Activated CD4-positive, alpha-beta T cell treated with anti-CD3 and anti-CD28 coated beads, Interleukin-2, amount 10 ng/mL, durations not matched to agents 24 days and 14 days (primary cell): ENCODE measurements at places on chromosomes 5 and 9.

GRCh38 chr5:82257729-82258128 is 20.4 kb downstream of the RPS23 start:
- no peak for DNase-seq

- no peak for DNase-seq
Measured at GRCh38 chr9:114606068-114606467, 5.0 kb upstream of the TMEM268 start.

DNA sequence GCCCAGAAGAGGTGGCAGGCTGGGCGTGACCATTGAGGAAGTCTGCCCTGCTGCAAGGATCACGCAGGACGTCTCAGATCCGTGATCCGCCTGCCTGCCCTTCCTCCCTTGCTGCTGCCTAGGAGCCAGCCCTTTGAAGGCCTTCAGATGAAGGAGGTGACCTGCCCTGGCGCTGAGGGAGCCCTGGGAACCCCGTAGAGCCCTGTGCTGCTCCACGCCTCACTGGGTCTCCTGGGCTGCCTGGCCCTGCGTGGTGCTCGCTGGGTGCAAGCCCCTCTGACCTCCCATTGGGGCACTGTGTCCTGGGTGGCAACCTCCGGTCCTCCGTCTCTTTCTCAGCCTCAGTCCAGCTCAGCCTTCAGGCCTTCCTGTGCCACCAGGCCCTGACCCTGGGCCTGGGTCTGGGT is 295.3 kb upstream of the IRX4 start:
- no peak for DNase-seq

DNA sequence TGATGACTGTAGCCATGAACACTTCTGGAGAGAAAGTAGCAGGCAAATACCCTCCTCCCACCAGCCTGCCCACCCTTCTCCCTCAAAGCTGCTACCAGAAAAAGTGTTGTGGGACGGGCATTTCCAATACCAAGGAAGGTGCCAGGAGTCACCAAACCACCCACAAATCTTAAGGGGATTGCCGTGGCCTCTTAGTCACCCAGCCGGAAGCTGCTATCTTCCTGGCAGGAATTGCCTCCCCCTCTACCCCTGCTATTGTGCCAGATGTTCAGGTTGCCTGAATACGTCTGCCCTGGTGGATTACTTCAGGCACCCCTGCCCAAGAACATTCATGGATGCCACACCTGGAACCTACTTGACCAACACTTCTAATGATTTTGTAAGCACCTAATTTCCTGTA is 156.1 kb downstream of the TTC39B start:
- no peak for DNase-seq

DNA sequence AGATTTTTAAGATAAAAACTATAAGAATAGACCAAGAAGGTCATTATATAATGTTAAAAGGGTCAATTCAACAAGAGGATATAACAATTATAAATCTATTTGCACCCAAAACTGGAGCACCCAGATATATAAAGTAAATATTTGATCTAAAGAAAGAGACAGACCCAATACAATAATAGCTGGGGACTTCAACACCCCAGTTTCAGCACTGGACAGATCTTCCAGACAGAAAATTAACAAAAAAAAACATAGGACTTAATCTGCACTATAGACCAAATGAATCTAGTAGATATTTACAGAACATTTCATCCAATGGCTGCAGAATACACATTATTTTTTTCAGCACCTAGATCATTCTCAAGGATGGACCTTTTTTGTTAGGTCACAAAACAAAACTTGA is 331.9 kb downstream of the SPOCK1 start:
- no peak for DNase-seq

DNA sequence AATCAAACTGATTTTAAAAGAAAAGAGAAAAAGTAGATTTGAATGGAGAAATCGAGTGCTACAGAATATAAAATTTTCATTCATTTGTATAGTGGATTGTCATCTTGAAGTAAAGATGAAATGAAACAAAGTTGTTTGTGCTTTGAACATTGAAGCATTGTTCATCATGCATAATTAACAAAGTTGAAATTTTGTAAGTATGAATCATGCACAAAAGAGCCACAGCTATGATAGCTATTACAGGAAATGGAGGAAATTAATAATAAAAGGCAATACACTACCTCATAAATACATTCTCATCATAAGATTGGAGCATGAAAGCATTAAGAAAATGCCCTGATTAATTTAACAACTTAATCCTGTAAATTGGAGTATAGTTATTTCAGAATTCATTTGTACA is 153.4 kb upstream of the TLX3 start:
- DNase-seq, result no peak

- DNase-seq, result peak; percentile 69
Measured at GRCh38 chr9:91346644-91347043, 15.1 kb downstream of the AUH start.

DNA sequence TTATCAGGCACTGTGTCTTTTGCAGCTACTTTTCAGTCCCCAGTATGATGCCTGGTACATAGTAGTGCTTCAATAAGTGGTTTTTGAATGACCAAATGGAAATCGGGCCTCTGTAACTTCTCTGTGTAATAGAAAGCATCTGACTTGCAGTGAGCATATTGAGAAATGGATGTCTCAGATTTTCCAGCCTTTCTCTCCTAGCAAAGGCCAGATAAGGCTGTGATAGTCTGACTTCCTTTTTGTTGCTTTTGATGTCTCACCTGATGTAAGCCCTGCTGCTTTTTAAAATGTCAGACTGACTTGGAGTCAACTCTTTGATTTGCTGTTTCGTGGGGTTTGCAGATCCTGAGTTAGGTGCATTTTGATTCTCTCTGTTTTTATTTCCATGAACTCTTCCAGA is 590.0 kb upstream of the ZNF608 start:
- DNase-seq, result no peak
